ENCODE measurements at places on chromosomes 16 and 17.

DNA sequence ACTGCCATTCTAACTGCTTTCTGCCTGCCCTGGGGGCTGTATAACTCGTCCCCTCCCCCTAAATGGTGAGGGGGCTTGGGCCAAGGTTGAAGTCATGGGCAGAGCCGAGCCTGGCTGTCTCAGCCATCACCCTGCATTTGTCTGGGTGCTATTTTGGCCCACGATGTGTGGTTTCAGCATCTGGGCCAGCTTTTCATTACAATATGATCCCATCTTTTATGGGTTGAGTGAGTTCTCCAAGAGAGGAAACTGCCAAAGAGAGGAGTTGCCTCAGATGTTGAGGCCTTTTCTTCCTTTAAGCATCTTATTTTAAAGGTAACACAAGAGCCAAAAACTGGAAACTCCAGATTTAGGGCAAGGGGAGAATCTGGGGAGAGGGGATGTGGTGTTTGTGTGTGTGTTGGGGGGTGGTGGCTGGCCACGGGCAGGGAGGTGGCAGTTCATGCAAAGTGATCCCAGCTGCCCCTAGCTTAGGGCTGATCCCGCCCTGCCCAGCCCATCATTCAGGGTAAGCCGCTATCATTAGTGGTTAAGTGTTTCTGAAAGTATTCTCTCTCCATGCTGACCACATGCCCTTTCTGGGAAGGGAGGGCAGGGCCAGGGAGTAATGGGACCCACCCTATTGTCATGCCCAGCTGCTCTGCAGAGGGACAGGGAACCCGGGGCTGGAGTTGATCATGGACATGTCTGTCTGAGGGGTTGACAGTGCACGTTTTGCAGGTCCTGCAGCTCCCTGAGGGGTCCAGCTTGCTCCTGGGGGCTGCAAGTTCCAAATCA is 83.2 kb upstream of the CLEC18A start:
- DNase-seq: no peak

DNA sequence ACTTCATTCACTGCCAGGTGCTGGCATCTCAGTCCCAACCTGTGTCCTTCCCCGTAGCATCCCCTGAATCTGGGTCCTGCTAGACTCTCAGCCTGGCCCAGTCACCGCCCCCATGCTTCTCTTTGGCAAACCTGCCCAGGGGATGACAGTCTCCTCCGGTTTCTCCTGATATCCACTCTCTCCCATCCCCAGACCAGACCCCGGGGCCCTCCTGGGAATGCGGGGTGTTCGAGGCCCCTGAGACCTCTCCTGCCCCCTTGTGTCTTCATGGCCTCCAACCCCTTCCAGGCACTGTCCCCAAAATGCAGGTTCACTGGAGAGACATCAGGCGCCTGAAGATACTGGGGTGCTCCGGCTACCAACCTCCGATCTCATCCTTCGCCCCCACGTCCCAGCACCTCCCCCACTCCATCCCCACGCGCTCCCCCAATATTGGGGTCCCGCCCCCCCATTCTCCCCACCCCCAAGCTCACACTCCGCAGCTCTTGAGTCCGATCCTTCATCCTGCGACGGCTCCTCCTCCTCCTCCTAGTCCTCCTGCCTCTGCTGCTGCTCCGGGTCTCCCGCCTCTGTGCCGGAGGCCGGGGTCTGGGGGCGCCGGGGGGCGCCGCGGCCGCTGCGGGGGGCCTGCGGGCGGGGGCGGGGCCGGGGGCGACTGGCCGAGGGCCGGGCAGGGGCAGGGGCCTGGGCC is 399 bp downstream of the STX1B start:
- DNase-seq: no peak

- DNase-seq: no peak
These were observed 10.5 kb downstream of the DBNDD1 start for GRCh38 chr16:90008708-90009145.

- no peak for DNase-seq
These were observed 13.5 kb downstream of the CUEDC1 start for GRCh38 chr17:57941384-57942370.

GRCh38 chr17:7887038-7887481 is 1.5 kb upstream of the CHD3 start:
- no peak for DNase-seq

DNA sequence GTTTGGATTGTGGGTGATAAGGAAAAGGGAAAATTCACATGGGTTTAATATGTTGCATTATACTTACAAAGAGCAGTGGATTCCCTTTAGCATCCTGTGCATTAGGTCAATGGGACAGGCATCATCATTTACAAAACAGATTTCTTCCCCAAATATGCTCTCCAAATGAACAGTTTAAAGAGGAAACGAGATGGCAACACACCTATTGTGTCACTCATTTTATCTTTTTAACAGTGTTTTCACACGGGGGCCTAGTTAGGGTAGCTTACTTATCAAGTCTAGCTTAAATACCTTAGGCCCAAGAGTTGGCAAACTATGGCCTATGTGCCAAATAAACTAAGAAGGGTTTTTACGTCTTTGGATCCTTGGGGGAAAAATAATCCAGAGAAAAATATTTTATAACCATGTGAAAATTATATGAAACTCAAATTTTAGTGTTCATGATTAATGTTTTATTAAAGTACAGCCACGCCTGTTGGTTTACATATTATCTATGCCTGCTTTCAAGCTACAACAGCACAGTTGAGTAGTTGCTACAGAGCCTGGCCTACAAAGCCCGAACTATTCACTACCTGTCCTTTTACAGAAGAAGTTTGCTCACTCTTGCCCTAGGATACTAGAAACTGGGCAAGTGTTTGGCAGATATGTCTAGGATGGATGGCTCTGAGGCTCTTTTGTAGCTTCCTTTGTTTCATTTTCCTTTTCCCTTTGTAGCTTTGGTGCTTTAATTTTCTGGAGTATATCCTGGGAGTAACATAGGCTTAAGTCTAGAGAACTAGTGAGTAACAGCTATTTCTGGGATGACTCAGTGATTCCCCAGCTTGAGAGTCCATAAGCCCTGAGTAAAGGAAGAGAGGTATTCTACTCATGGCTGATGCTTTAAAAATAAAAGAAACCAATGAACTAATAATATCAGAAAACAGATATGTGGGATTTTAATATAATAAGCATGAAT is 12.4 kb downstream of the NUP93 start:
- DNase-seq: peak; percentile 57

DNA sequence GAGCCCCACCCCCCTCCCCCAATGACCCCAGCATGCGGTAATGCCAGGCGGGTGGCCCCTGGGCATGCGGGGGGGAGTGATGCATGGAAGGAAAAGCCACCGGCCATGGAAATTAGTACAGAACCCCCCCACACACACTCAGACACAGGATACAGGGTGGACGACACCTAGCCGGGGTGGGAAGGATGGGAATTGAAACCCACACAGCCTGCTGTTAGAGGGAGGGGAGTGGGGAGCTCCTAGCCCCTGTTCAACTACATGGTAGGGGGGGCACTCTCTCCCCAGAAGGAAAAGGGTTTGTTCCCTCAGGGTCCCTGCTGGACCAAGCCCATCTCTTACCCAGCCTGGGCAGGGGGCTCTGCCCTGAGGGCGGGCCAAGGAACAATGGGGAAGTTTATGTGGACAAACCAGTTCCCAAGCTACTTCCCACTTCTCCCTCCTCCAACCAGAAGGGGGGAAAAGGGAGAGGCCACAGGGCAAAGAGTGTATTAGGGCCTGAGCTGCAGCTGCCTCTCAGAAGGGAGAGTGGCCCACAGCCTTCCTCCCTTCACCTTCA is 5.2 kb downstream of the TMUB2 start:
- DNase-seq: no peak

DNA sequence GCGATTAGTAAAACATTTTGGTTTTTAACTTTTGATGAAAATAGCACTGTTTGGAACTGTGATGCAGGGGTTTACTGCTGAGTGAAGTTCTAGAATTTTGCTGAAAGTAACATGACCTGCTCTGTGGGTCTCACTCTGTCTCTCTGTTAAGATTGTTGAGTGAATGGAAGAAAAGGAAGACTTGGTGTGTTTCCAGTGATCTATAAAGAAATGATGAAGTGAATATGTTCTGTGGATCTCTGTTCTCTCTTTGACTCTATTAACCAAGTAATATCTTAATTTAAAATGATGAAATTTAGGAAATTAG is 148.4 kb downstream of the PRKCA start:
- no peak for DNase-seq

DNA sequence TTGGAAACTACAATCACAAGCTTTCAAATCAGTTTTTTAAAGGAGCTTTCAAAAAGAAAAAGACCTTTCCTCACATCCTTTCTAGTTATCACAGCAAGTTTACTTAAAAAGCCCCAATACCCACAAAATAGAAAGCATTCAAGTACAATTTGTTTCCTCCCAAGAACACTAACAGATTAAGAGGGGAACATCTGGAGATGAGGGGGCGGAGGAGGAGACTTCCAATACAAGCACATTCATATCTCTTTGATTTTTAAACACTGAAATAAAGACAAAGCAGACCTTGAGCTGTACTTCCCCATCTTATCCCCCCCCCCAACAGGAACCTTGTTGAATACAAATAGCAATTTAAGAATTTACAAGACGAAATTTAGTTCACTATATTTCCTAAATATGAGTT is 2.0 kb downstream of the YWHAE start:
- DNase-seq: no peak

GRCh38 chr17:81817758-81818147 is 13.8 kb downstream of the GCGR start:
- DNase-seq: no peak

DNA sequence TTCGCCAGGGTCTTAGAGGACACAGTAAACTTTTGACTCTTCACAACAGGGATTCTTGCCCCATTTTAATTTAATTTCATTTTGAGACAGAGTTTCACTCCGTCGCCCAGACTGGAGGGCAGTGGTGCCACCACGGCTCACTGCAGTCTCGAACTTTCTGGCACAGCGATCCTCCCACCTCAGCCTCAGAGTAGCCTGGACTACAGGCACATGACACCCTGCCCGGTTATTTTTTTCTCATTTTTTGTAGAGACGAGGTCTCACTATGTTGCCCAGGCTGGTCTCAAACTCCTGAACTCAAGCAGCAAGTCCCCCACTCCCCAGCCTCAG is 329 bp upstream of the NLE1 start:
- DNase-seq: no peak
